ENCODE measurements at places on chromosomes 7 and 10. TPM values are rescaled to one million over a fixed set of nuclear protein-coding genes. Genes with fewer than 3 reads are reported as not detected.

The ADCYAP1R1 gene
- under 0.01 TPM for total RNA-seq

The PPP1R17 gene
- not detected for total RNA-seq

The KLF14 gene
- total RNA-seq: under 0.01 TPM

The FAM25A gene
- total RNA-seq: not detected

The GHRHR gene
- not detected for total RNA-seq

The COL17A1 gene
- not detected for total RNA-seq

The ATG9B gene
- 3.6 TPM for total RNA-seq

The SPDYE11 gene
- not detected for total RNA-seq

The FAM180A gene
- total RNA-seq: not detected

The STK31 gene
- total RNA-seq: 0.52 TPM

The SSC4D gene
- total RNA-seq: not detected

The MNX1 gene
- total RNA-seq: not detected

The HEPACAM2 gene
- total RNA-seq: not detected

The JCAD gene
- total RNA-seq: 0.10 TPM

The PRPS1L1 gene
- 0.31 TPM for total RNA-seq

The RELN gene
- under 0.01 TPM for total RNA-seq

The FGFR2 gene
- not detected for total RNA-seq

The CCZ1B gene
- total RNA-seq: 74.5 TPM

The LHFPL3 gene
- not detected for total RNA-seq

The IFIT3 gene
- 30.7 TPM for total RNA-seq

The FIS1 gene
- 83.9 TPM for total RNA-seq

The CPEB3 gene
- 1.6 TPM for total RNA-seq

The PNLIPRP2 gene
- not detected for total RNA-seq

The UFSP1 gene
- 1.5 TPM for total RNA-seq

The NCF1 gene
- 23.0 TPM for total RNA-seq

The MEOX2 gene
- total RNA-seq: not detected

The LEP gene
- total RNA-seq: not detected

The SNX10 gene
- 70.1 TPM for total RNA-seq

The GRID1 gene
- not detected for total RNA-seq

The RAB18 gene
- total RNA-seq: 88.4 TPM

The SLC18A2 gene
- 2.8 TPM for total RNA-seq

The HOXA4 gene
- not detected for total RNA-seq

The FAM25G gene
- total RNA-seq: not detected

The IDI1 gene
- 180 TPM for total RNA-seq

The PRLHR gene
- under 0.01 TPM for total RNA-seq

The PPP1R9A gene
- total RNA-seq: 1.6 TPM

The TMEM229A gene
- total RNA-seq: not detected

The IGFBP1 gene
- not detected for total RNA-seq

The LOXL4 gene
- total RNA-seq: 0.10 TPM

The OTUD1 gene
- total RNA-seq: 130 TPM

Data from mononuclear cell (primary cell).